ENCODE measurements at places on chromosomes 7 and 10.

DNA sequence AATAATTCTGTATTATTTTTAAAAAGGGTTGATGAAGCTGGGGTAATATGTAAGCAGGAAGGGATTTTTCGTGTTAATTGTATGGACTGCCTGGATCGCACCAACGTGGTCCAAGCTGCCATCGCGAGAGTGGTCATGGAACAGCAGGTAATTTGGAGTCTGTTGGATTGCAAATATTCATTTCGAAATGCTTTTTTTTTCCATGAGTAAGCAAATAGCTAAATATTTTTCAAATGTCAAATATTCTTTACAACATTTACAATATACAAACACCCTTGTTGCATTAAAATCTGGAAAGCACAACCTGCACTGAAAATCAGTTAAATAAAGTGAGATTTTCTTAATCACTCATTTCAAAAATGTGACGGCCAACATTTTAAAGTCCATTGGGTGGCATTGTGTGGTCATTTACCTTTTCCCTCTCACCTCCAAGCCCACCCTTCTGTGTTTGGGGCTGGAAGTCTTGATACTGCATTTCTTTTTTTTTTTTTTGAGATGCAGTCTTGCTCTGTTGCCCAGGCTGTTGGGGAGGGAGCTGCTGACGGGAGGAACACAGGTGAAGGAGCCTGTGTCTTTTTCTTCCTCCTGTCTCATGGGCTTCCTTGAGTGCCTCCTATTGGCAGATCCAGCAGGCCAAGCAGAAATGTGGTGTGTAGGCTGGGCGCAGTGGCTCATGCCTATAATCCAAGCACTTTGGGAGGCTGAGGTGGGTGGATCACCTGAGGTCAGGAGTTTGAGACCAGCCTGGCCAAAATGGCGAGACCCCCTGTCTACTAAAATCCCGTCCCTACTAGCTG lies 66.1 kb downstream of the MCMBP start:
- no peak for DNase-seq

DNA sequence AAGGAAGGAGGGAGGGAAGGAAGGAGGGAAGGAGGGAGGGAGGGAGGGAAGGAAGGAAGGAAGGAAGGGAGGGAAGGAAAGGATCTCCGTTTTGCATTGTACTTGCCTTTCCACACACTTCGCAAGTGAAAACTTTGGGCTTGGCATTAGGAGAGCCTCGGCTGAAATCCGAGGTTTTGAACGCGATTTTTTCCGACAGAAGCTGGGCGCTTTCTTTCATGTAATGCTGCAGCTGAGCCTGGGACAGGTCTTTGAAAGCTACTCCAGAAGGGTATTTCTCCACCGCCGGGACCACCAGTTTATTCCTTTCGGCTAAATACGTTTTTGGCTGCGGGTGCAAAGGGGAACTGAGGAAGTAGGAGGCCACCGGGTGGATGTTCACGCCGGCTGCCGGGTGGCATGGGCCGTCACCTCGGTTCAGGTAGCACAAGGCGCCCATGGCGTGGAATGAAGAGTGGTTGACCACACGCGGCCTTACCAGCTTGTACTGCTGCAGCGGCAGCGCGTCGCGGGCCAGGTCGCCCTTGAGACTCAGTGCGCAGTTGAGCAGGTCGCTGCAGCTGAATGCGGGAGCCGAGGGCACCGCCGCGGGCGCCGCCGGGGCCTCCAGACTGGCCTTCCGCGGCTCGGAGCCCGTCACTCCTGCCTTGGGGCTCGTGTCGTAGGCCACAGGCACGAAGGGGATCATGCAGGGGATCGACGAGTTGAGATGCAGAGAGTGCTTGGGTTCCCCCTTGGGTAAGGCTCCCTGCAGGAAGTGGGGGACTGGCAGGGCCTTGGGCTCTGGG lies 825 bp downstream of the FEZF1 start:
- DNase-seq = peak; percentile 74

- no peak for DNase-seq
Observed at GRCh38 chr10:133440633-133441285, 13.0 kb upstream of the SCART1 start.

DNA sequence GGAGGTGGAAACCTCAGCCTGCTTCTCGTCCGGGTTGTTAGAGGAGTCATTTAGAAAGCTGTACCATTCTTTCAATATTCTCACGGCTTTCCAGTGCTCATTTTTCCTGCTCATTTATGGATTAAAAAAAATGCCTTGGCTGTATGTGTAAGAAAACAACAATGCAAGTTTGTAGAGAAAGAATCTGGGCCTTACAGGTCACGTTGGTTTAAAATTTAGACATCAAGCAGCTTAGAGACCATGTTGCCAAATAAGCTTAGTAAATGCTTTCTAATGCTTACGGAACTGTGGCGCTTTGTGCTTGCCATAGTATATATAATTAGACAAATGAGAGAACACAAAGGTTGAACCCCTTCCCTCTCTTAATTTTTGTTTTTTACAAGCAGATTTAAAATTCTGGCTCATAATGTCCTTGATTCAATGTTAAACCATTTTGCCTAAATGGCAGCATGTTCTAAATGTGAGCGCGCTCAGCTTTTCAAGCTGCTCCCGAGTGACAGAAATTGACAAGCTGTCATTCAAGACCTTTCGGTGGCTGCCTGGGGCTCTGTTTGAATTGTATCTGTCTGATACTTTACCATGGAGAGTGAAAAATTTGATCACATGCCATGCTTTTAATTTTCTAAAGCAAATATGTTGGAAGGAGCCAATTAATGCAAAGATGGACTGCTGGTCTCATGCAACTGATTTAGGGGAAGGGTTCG lies 1.1 kb downstream of the ARMS2 start:
- no peak for DNase-seq

DNA sequence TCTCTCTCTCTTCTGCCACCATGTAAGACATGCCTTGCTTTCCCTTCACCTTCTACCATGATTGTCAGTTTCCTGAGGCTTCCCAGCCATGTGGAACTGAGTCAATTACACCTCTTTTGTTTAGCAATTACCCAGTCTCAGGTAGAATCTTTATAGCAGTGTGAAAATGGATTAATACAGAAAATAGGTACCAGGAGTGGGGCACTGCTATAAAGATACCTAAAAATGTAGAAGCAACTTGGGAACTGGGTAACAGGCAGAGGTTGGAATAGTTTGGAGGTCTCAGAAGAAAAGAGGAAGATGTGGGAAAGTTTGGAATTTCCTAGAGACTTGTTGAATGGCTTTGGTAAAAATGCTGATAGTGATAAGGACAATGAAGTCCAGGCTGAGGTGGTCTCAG lies 15.6 kb downstream of the GALNTL5 start:
- DNase-seq = no peak

GRCh38 chr10:17958049-17958448 lies 6.3 kb downstream of the SLC39A12 start:
- DNase-seq = no peak

GRCh38 chr7:52410032-52410431 lies 625.4 kb upstream of the POM121L12 start:
- no peak for DNase-seq

DNA sequence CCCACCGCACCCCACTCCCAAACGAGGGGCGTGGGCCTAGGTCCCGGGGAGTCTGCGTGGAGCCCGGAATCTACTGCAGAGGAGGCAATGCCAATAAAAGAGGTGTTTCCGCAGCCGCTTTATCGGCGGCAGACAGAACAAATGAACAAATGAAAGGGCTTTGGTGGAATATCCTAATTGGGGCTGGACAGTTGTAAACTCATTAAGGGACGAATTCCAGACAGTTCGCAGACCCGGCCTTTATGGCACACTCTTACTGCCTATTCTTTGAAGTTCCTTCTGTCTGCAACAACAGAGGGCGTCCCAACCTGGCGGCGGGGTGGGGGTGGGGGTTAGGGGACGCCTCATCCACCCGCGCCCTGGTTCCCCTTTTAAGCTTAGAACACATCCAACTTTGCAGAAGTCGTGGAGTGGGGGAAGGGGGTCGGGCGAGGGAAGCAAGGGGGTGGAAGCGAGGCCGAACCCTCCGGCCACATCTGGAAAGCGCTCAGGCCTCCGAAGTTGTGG lies 4.1 kb downstream of the HOXA9 start:
- no peak for DNase-seq

- no peak for DNase-seq
Observed at GRCh38 chr7:103689255-103689654, 243.2 kb upstream of the SLC26A5 start.

GRCh38 chr7:2782565-2782964 lies 61.5 kb downstream of the GNA12 start:
- no peak for DNase-seq

DNA sequence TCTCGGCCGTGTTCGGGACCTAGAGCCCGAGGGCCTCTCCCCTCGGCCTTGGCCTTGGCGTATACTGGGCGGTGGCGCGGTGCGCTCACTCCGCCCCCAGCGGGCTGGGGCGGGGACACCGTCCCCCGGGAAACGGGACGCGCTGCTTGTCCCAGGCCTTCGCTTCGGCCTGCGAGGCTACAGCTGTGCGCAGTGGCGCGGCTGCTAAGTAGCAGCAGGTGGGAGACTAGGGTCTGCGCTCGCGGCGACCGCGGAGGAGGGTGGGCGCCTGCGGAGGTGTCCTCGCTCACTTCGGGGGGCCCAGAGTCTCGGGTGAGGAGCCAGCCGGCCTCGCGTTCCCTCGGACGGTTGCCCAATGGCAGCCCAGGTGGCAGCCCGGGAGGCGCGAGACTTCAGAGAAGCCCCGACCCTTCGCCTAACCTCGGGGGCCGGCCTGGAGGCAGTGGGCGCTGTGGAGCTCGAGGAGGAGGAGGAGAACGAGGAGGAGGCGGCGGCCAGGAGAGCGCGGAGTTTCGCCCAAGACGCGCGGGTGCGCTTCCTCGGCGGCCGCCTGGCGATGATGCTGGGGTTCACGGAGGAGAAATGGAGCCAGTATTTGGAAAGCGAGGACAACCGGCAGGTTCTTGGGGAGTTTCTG lies at the start of gene DNAH11:
Gene DNAH11 (plus strand): TSS at position 149 of the 637 bp plus-strand sequence. CDS start 207 bp downstream, at position 356.
- peak; percentile 79 for DNase-seq

DNA sequence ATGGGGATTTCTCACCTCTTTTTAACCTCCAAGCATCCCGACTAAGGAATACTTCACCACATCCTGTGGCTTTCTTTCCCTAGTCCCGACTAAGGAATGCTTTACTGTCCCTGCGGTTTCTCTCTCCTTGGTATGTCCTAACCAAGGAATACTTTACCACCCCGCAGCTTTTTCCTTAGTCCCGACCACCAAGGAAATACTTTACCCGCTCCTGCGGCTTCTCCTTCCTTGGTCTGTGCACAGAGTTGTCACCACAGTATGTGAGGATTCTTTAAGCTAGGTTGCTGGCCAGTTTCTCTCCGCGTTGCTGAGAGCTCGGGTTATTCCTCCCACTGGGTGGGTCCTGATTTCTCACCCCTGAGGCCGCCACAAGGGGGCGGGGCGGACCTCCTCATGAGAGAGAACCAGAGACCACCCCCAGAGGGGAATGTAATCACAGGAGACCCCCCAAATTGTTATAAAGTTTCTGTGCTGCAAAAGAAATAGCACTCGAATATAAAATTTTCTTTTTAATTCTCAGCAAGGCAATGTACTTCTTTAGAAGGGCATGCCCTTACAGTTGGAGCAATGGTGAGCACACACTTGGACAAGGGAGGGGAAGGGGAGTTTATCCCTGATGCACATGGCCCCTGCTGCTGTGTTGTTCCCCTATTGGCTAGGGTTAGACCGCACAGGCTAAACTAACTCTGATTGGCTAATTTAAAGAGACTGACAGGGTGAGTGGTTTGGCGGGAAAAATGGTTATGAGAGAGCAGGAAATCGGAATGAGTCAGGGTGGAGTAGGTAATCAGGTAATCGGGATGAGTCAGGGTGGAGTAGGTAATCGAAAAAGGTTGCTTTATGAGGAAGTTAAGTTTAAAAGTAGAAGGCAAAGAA lies 12.8 kb downstream of the SUGCT start:
- DNase-seq = no peak

- no peak for DNase-seq
Observed at GRCh38 chr7:93117852-93118530, at the start of gene SAMD9. Gene SAMD9, minus strand, starts transcription at chr7:93117979. Its CDS starts 11,882 bp downstream, at chr7:93106097.

DNA sequence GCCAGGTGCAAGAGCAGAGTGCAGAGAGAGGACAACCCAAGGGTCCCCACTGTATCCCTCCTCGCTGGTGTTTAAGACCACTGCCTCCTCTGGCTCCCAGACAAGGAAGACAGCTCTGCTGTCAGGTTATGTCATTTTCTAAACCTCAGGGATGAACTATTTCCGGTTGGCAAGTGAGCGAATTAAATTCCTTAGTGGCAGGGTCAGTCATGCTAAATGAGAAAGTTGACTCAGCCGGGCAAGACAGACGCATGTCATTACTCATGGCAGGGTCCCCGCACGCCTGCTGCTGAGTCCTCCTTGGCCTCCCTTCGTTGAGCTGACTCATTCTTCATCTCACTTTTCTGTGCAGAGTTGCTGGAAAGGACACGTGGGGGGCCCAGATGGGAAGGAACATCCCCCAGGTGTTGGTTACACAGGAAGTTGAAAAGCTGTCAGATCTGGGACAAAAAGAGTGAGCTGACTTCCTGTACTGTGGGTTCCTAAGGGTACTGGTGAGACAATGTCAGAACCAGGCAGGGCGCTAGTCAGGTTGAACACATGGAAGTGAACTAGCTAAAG lies 47.1 kb upstream of the UCN3 start:
- no peak for DNase-seq

- no peak for DNase-seq
Observed at GRCh38 chr7:20364571-20365196, 34.0 kb downstream of the ITGB8 start.

- no peak for DNase-seq
Observed at GRCh38 chr7:52670608-52671225, 364.7 kb upstream of the POM121L12 start.

GRCh38 chr7:29877196-29877595 lies 70.9 kb downstream of the WIPF3 start:
- DNase-seq = no peak

DNA sequence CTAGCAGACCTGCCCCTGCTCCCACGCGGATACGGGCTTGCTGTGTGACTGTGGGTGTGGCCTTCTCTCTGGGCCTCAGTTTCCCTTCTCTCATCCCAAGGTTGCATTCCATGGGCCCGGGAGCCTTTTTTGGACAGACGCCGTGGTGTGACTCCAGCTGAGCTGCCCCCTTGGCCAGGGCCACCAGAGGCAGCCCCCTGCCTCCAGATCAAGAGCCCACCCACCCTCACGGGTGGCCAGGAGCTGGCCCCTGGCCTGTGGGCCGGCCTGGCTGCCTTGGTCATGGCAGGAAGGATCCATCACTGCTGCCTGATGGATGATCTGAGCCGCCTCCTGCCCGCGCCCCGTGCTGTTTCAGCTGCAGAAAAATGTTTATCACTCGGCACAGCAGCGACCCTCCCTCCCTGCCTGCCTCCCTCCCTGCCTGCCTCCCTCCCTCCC lies 27.8 kb upstream of the ELFN1 start:
- DNase-seq = no peak
